ENCODE measurements at places on chromosomes 1 and 21.

DNA sequence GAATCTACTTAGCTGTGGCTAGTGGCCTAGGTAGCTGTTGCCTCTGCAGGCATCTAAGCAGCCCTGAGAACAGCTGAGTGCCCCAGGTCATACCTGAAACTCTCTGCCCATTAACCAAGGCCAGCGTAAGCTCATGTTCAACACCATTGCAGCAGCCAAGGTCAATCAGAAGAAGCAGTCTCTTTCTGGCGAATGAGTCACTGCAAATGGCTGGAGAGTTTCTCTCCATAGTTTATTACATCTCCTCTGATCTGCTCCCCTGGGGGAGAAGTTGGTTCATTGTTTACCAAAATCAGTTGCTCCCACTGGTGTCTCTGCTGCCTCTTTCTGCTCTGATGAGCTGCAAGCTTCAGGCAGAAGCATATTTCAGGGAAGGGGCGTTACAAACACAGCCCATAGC is 6.9 kb upstream of the BCL9 start:
- no peak for DNase-seq

GRCh38 chr1:161915051-161915503 is 108.6 kb downstream of the OLFML2B start:
- no peak for DNase-seq

DNA sequence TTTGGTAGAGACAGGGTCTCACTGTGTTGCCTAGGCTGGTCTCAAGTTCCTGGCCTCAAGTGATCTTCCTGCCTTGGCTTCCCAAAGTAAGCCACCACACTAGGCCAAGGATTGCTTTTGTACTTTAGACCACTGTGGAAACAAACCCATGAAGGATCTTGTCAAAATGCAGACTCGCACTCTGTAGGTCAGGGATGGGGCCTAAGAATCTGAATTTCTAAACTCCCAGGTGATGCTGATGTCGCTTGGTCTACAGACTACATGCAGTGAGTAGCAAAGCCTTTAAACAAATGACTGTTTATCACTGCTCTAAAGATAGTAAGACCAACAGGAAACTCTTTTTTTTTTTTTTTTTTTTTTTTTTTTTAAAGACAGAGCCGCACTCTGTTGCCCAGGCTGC is 54.1 kb upstream of the MUTYH start:
- DNase-seq = no peak

- no peak for DNase-seq
Observed at GRCh38 chr1:35229587-35230360, 36.8 kb upstream of the SFPQ start.

GRCh38 chr1:182205351-182206022 is 144.0 kb upstream of the ZNF648 start:
- no peak for DNase-seq

DNA sequence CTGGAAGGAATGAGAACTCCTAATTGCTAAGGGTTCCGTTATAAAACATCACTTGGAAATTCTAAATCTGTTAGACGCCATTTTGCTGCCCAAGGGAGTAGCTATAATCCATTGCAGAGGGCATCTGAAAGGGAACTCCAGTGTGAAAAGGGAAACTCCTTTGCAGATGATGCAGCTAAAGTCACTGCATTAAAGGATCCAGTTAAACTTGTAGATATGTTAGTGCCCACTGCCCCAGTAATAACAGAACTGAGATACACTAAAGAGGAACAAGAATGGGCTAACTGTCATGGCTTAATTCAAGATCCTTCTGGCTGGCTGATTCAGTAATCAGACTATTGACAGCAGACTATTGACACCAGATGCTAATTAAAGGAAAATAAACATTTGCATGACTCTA is 81.8 kb upstream of the KIAA0040 start:
- no peak for DNase-seq

DNA sequence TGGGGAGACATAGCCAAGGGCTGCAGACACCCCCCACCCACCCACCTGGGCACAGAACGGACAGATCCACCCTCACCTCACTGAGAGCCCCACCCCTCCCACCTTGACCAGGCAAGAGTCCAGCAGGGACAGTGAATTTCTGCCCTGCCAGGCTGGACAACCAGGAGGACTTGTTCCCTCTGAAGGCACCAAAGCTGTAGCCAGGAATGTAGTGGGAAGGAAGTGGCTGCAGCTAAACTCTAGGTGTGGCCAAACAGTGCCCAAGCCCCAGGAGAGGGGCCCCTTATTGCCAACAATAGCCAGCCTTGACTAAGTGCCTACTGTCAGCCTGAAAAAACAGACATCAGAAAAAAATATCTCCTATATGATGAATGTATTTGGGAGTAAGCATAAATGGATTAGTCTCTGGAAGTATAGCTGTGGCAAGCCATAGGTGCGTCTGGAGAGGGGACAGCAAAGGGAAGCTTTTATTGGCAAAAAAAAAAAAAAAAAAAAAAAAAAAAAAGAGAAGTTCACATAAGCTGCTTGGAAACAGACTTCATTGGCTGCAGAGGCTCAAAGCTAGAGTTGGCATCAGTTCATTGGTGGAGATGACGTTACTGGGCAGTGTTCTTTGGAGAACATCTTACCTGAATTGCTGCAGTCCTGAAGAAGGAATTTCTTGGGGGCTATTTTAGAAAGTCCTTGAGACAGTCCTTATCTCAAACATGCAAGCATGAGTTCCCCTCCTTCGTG is 64.1 kb upstream of the TMEM51 start:
- peak; percentile 27 for DNase-seq

- DNase-seq = no peak
Observed at GRCh38 chr1:5250336-5250735, 595.9 kb downstream of the AJAP1 start.

DNA sequence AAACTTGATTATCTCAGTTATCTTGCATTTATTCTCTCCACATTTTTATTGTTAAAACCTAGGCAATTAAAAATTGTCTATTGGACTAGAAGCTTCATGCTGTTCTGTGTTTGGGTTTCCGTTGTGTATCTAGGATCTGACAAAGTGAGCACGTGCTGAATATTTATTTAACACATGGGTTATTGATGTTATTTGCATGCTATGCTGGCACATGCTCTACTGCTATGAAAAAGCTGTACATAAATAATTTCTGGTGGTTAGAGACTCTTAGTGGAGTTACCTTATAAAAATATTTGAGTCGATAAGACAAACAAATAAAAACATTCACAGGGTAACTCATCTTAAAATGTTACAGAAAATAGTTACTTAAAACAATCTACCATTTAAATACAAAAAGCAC is 1769.7 kb downstream of the MRPL39 start:
- no peak for DNase-seq
